ENCODE measurements at places on chromosomes 4 and X. TPM values are rescaled to one million over a fixed set of nuclear protein-coding genes. Genes with fewer than 3 reads are reported as not detected.

- no peaks in the 10 kb centered on the region for H3K4me1 ChIP-seq
- no peak overlapping the region for H3K4me3 ChIP-seq
- no peaks in the 10 kb centered on the region for H3K27me3 ChIP-seq
- no peak for DNase-seq
Observed at GRCh38 chr4:170202721-170203120, 113.0 kb upstream of the AADAT start.

GRCh38 chrX:48487362-48487798 lies 11.4 kb downstream of the FTSJ1 start:
- H3K27me3 ChIP-seq = no peaks in the 10 kb centered on the region
- no peak overlapping the region for H3K4me3 ChIP-seq
- H3K36me3 ChIP-seq = no peaks in the 10 kb centered on the region

The TRIM75 gene
- not detected for polyA plus RNA-seq

The NSD2 gene
- polyA plus RNA-seq = 7.4 TPM

DNA sequence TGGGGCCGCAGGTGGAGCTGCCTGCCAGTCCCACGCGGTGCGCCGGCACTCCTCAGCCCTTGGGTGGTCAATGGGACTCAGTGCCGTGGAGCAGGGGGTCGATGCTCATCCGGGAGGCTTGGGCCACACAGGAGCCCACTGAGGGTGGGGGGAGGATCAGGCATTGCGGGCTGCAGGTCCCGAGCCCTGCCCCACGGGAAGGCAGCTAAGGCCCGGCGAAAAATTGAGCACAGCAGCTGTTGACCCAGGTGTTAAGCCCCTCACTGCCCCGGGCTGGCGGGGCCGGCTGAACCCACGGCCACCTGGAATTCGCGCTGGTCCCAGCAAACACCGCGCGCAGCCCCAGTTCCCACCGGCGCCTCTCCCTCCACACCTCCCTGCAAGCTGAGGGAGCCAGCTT lies 26.1 kb downstream of the VCX2 start:
- DNase-seq = no peak
- H3K4me3 ChIP-seq = no peak overlapping the region
- no peaks in the 10 kb centered on the region for H3K4me1 ChIP-seq
- H3K27ac ChIP-seq = no peak overlapping the region
- H3K27me3 ChIP-seq = no peaks in the 10 kb centered on the region

DNA sequence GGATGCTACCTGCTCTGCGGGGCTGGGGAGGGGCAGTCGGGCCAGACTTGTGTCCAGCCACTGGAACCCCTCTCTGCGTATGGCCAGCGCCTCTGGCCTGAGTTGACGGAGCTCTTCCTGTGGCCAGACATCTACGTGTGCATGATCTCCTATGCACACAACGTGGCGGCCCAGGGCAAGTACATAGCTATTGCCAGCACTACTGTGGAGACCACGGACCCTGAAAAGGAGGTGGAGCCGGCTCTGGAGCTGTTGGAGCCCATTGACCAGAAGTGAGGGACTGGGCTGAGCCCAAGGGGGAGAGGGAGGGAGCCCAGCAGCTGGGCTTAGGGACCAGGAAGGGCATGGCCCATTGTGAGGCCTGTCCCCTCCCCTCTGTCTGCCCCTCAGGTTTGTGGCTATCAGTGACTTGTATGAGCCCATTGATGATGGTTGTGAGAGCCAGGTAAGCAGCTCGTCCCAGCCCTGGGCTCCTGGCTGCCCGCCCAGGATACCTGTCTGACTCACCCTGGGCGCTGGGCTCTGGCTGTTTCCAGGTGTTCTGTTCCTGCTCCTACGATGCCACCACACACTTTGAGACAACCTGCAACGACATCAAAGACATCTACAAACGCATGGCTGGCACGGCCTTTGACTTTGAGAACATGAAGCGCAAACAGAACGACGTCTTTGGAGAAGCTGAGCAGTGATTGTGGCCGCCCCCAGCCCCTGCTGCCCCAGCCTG lies 1.8 kb upstream of the FAM50A start:
- H3K27ac ChIP-seq = no peak overlapping the region
- peak; percentile 65 for DNase-seq
- no peaks in the 10 kb centered on the region for H3K27me3 ChIP-seq

DNA sequence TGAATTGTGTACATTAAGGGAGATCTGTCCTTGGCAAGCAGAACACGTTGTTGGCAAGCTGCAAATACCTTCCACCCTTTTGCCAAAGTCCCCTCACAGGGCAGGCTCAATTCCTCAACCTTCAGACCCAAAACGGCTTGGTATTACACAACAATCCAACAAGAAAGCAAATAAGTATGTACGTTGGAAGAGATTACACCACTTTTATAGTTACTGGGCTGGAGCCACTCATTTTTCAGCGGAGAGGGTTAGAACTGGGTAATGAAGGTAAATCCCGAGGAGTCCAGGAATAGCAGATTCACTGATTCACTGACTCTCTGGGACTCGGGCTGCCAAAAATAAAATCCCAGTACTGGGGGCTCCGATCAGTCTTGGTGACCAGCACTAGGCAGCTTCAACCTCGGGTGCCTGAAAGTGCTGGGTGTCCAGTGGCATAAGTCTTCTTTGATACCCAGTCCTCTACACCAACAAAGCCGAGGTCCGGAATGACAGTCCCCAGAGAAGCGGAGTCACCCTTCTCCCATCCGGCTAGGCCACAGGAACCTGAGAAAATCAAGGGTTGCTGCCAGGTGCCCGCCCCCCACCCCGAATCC lies 587 bp downstream of the TIMM8A start:
- H3K4me3 ChIP-seq = peak overlapping the region; percentile 61
- no peak for DNase-seq
- no peak overlapping the region for H3K27ac ChIP-seq
- H3K27me3 ChIP-seq = peaks cover 3% of the 10 kb centered on the region
- no peaks in the 10 kb centered on the region for H3K36me3 ChIP-seq
- H3K4me1 ChIP-seq = peaks cover 16% of the 10 kb centered on the region

DNA sequence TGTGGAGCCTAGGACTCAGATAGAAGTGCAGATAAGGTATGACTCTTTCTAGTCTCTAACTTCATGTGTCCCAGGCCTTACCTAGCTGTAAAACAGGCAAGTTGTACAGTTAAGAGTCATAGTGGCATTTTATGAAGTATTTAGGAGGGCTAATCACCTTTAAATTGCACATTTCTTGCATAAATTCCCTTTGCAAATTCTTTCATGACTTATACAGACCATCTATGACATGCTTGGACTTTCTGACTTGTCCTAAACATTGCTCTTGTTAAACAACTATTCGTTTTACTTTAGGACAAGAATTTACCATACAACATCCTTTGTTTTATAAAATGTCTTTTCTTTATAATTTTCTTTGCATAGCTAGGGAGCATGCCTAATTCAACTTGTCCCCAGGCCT lies 7.8 kb upstream of the RRAGB start:
- no peak overlapping the region for H3K4me3 ChIP-seq
- H3K27me3 ChIP-seq = no peaks in the 10 kb centered on the region
- H3K36me3 ChIP-seq = no peaks in the 10 kb centered on the region

GRCh38 chr4:102420563-102421398 lies 75.5 kb upstream of the SLC39A8 start:
- H3K4me3 ChIP-seq = no peak overlapping the region
- H3K4me1 ChIP-seq = no peaks in the 10 kb centered on the region
- no peaks in the 10 kb centered on the region for H3K36me3 ChIP-seq
- no peak overlapping the region for H3K27ac ChIP-seq
- H3K27me3 ChIP-seq = no peaks in the 10 kb centered on the region

The RGN gene
- 5.8 TPM for polyA plus RNA-seq

DNA sequence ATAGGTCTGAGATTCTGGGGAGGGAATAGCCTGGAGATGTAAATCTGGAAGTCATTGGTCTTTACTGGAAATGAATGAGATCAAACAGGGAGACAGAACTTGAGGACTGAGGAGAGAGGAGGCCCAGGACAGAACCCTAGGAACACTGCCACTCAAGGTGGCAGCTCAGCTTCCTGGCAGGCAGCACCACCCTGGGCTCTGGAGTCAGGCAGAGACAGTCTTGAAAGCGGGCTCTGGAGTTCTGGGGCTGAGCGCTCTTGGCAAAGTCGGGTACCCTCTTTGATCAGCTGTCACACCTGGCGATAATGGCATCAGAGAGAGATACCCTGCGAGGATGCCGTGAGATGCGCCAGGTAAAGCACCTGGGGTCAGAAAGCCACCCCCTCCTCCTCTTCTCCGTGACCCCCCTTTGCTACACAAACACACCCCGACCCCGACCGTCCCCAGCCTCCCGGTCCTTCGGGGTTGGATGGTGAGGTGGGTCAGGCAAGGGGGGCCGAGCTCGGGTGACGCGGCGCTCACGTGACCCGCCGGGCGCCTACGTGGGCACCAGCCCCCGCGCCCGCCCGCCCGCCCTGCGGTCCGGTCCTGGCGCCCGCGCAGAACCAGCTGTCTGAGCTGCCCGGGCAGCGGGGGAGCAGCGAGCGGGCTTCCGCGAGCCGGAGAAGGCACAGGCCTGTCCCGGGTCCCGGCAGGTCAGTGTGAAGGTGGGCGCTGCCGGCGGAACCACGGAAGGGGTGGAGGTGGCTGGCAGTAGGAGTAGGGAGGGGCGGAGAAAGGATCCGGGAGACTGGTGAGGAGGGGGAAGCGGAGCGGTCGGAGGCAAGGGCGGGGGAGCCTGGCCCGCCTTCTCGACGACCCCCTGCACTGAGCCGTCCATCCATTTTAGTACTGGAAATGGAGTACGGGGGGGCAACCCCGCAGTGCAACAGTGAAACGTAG lies at the start of gene TCEAL3:
TCEAL3 (plus strand) TSS at position 600 of the 942 bp plus-strand sequence. CDS start 1,102 bp downstream, outside the sequence.
- peak; percentile 85 for DNase-seq
- H3K4me3 ChIP-seq = peak within 1 kb of the TSS; percentile 39
- peak within 1 kb of the TSS; percentile 48 for H3K27ac ChIP-seq
- H3K36me3 ChIP-seq = no peaks in the 10 kb centered on the region

DNA sequence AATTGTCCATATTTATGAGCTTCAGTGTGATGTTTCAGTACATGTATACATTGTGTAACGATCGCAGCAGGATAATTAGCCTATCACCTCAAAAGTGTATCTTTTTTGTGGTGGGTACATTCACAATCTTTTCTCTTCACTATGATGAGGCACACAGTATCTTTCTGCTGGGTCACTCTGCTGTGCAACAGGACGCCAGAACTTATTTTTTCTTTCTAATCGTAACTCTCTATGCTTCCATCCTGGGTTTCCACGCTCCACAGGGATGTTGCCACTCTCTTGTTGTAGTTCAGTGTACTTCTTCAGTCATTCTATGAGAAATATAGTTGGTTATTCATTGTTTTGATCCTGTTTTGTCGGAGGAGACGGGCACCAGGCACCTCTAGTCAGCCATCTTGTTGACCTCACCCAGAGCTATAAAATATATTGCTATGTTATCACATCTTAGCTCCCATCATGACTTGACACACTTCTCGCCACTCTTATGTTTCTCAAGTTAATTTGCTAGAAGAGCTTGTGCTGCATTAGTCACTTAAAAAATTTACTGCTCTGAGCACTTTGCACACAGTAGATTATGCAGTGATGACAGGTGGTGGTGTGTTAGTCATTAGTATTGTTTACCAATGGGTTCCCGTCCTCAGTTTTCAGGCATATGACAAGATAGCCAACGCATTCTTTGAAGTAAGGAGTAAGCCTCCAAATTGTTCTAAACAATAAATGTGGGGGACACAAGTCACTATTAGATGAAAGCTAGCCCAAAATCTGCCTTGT lies 1002.7 kb upstream of the PCDH7 start:
- H3K4me1 ChIP-seq = no peaks in the 10 kb centered on the region
- H3K36me3 ChIP-seq = no peaks in the 10 kb centered on the region
- no peak for DNase-seq
- no peak overlapping the region for H3K27ac ChIP-seq
- H3K4me3 ChIP-seq = no peak overlapping the region
- H3K27me3 ChIP-seq = no peaks in the 10 kb centered on the region

GRCh38 chr4:141046255-141046654 lies 87.0 kb downstream of the RNF150 start:
- no peak for DNase-seq
- H3K27ac ChIP-seq = no peak overlapping the region
- H3K4me1 ChIP-seq = no peaks in the 10 kb centered on the region
- no peaks in the 10 kb centered on the region for H3K27me3 ChIP-seq

DNA sequence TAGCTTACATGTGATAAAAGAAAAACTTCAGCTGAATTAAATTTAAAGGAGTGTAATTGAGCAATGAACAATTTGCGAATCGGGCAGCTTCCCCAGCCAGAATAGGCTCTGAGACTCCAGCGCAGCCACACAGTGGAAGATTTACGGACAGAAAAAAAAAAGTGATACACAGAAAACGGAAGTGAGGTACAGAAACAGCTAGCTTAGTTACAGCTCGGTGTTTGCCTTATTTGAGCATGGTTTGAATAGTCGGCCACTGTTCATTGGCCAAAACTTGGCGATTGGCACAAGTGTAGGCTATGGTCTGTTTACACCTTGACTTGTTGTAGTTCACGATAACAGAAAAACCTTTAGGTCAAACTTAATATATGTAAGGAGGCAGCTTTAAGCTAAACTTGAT lies 16.7 kb upstream of the SUPT20HL1 start:
- H3K36me3 ChIP-seq = no peaks in the 10 kb centered on the region
- H3K4me3 ChIP-seq = no peak overlapping the region
- no peaks in the 10 kb centered on the region for H3K4me1 ChIP-seq
- no peak overlapping the region for H3K27ac ChIP-seq

DNA sequence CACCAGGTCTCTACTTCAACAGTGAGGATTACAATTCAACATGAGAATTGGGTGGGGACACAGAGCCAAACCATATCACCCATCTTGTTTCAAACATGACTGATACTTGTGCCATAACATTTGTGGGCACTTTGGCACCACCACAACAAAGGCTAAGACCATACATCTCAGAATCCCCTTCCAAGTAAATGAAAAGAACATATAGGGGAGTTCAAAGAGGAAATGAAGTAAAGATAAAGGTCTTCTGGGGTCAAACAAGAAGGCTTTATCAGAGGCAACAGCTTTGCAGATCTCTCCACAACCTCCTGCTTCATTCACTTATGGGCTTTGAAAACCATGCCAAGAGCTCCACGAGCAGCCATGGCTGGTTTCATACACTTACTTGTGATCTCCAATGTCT lies 122.7 kb downstream of the ANKRD50 start:
- H3K36me3 ChIP-seq = no peaks in the 10 kb centered on the region
- H3K27me3 ChIP-seq = no peaks in the 10 kb centered on the region
- no peaks in the 10 kb centered on the region for H3K4me1 ChIP-seq
- DNase-seq = no peak
- H3K4me3 ChIP-seq = no peak overlapping the region
- no peak overlapping the region for H3K27ac ChIP-seq

DNA sequence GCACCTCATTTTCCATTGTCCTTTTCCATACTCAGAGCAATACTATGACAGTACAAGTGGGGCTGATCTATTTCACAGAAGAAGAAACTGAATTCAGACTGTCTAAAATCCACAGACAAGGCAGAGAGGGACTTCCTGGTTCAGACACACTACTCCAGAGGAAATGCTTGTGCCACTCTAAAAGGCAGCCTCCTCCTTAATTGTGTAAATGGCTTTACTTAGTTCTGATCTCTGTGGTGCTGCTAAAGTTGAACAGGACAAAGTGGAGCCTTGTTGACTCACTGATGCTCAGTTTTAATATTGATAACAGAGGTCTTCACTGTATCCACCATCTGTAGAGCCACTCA lies 122.4 kb downstream of the KIT start:
- no peak for DNase-seq
- no peak overlapping the region for H3K4me3 ChIP-seq
- H3K27me3 ChIP-seq = no peaks in the 10 kb centered on the region
- no peak overlapping the region for H3K27ac ChIP-seq

Measured in spleen (tissue), 13 donors.